ENCODE measurements at places on chromosomes 16 and 17.
A peak's percentile ranks its signal among the peaks of the same experiment; 100 is the strongest.

DNA sequence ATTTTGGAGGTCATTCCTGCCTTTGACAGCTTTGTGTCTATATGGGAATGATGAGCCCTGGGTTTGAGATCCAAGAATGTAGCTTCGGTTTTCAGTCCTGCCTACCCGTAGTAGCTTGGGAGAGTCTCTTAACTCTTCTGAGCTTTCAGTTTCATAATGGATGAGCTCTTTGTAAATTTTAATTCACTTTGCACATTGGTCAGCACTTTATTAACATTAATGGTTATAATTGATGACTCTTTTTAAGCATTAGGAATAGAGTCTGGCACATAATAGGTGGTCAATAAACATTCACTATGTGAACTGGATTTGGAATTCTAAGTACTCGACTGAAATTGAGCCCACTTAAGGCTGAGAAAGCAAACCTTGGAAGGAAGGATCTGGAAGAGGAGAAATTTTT lies 17.3 kb downstream of the GPR139 start:
- no peak for DNase-seq

GRCh38 chr17:6392609-6393350 lies 42.1 kb downstream of the AIPL1 start:
- no peak for DNase-seq

- no peak for DNase-seq
Observed at GRCh38 chr17:68578236-68578635, 22.9 kb downstream of the FAM20A start.

DNA sequence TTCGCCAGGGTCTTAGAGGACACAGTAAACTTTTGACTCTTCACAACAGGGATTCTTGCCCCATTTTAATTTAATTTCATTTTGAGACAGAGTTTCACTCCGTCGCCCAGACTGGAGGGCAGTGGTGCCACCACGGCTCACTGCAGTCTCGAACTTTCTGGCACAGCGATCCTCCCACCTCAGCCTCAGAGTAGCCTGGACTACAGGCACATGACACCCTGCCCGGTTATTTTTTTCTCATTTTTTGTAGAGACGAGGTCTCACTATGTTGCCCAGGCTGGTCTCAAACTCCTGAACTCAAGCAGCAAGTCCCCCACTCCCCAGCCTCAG lies 329 bp upstream of the NLE1 start:
- DNase-seq, result no peak

GRCh38 chr16:49828533-49829267 lies 27.2 kb downstream of the ZNF423 start:
- DNase-seq, result no peak

- no peak for DNase-seq
Observed at GRCh38 chr17:82283208-82283749, 9.8 kb upstream of the CSNK1D start.

DNA sequence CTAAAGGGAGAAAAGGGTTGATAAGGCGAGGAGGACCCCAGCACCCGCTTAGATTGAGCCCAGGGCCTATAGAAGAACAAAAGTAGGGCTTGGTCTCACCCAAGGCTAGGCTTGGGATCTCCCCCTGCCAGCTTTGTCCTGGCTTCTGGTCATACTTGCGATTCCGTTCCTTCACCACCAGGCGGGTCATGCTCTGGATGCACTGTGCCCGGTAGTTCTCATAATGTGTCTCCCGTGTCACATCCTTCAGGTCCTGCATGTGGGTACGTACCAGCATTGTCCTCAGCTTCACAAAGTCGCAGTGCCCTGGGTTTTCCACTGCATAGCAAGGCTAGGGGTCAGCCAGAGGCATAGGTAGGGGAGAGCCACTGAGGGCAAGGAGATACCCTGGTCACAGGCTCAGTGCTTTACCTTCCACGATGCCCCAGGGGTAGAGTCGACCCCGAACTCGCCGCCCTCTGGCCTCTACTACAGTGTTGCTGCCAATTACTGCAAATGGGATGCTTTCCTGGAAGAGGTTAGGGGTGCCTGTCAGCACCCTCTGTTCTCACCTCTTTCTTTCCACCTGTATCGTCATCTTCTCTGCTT lies 6.5 kb upstream of the MTMR4 start:
- DNase-seq, result no peak

GRCh38 chr16:54879681-54880080 lies 51.0 kb upstream of the IRX5 start:
- DNase-seq, result no peak

GRCh38 chr17:29577385-29578211 lies 9.1 kb downstream of the TP53I13 start:
- peak; percentile 79 for DNase-seq

DNA sequence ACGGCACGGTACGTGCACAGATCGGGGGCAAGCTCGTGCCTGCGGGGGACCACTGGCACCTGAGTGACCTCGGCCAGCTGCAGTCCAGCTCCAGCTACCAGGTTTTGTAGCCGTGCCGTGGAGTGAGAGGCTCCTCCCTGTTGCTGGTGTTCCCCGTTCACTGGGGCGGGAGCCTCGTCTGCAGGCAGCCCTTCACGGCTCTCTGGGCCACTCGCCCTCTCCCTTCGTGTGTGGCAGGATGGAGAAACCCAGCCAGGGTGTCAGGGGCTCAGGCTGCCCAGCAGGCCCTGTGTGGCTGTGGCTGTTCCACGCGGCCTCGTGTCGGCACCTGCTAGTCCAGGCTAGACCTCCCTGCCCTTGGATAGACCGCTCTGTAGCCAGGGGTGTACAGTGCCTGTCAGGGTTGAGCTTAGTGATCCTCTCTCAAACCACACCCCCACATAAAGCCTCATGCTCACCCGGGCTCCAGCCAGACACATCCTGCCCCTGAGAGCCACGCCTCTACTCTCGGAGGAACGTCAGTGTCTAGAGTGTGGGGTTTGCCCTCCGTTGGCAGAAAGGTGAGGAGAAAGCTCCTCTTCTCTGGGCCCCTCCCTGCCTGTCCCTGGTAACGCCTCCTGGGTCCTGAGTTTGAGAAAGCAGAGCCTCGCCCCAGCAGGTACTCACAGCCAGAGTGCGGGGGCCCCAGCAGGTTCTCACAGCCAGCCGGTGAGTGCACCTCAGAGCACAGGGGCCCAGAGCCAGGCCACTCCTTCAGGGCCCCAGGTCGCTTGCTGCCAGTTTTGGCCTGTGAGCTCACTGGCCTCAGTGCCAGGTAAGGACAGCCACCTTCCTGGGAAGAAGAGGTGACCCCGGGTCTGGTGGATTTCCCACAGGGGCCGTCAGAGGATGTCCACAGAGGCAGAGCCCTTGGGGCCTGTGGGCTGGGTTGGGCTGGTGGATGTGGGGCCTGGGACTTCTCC lies 27.7 kb downstream of the NME3 start:
- DNase-seq, result no peak

GRCh38 chr16:80687606-80688005 lies 116.8 kb downstream of the CDYL2 start:
- DNase-seq, result no peak
